G401 (cell line): ENCODE measurements at places on chromosomes 2 and 18.
A peak's percentile ranks its signal among the peaks of the same experiment; 100 is the strongest.

- no peak for DNase-seq
Observed at GRCh38 chr2:66517772-66518171, 82.8 kb downstream of the MEIS1 start.

DNA sequence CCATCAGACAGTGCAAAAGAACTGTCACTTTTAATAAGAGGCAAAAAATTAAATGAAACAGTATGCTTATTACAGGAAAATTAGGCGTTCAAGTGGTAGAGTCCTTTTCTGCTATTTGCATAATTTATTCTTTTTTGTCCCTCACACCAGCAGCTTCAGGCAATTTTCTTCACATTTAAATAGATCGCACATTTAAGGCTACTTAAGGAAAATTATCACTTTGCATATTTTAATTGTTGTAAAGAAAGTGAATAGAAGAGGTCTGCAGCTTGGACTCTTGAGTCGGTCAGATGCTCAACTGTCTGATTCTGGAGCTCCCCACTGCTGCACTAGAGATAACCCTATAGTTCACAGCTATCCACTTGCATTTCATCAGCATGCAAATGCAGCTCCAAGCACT is 141.3 kb downstream of the FIGN start:
- DNase-seq: no peak

DNA sequence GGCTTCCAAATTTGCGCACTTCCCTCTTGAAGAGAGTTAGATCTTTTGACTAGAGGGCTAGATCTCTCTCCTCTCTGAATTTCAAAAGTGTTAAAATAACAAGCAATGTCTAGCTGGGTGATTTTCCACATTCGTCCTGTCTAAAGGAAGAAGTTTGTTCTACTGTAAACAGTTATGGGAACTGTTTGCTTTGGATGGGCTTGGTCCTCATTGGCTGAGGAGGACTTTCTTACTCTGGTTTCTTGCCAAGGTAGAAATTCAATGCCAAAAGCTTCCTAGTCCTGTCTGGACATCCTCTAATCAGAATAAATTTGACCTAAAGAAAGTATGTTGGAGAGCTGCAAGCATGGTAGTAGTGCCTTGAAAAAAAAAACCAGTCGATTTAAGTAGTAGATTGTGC is 47.4 kb upstream of the RAPH1 start:
- no peak for DNase-seq

- peak; percentile 63 for DNase-seq
Observed at GRCh38 chr2:85308896-85309555, 18.8 kb downstream of the TGOLN2 start.

- DNase-seq: no peak
Observed at GRCh38 chr18:55552526-55553189, 35.3 kb downstream of the TCF4 start.

DNA sequence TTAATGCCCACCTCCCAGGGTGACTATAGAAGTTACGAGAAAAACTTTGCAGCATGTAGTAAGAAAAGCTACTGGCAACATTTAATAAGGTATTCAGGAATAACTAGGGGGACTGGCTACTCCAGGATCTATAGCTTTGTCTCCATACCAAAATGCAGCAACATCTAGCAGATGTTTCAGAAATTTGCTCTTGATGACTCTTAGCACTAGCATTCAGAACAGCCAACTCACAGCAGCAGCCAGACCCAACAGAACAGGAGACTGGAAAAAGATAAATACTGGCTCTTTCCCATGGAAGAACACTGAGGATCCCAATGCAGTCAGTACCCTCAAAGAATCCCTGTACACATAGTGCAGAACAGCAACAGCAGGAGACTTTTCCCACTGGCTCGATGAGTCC is 105.0 kb downstream of the PRKRA start:
- DNase-seq: no peak

DNA sequence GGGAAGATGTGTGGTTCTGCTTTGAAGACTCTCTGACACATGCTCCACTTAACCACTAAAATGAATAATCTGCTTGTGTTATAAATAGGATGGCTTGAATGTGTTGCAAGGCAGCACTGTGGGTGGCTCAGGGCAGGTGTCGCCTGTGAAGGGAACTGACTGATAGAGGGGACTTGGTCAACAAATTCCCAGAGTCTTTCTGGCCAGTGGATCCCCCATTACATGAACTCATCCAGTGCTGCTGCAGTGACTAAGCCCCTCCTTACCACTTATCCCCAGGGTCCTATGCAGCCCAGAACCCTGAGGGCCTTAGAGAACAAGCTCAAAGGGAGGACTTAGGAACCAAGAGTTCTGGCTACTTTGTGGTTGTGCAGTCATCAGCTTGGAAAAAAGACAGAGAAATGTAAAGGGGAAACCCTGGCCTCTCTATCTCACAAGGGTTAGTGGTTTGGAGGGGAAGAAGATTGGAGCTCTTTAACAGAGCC is 226.2 kb upstream of the TNP1 start:
- DNase-seq: peak; percentile 29

- DNase-seq: no peak
Observed at GRCh38 chr18:55753643-55754263, 165.8 kb upstream of the TCF4 start.
